ENCODE measurements at places on chromosomes 2 and 18.

GRCh38 chr2:131034122-131035051, 58.9 kb downstream of the FAM168B start:
- no peak for DNase-seq

DNA sequence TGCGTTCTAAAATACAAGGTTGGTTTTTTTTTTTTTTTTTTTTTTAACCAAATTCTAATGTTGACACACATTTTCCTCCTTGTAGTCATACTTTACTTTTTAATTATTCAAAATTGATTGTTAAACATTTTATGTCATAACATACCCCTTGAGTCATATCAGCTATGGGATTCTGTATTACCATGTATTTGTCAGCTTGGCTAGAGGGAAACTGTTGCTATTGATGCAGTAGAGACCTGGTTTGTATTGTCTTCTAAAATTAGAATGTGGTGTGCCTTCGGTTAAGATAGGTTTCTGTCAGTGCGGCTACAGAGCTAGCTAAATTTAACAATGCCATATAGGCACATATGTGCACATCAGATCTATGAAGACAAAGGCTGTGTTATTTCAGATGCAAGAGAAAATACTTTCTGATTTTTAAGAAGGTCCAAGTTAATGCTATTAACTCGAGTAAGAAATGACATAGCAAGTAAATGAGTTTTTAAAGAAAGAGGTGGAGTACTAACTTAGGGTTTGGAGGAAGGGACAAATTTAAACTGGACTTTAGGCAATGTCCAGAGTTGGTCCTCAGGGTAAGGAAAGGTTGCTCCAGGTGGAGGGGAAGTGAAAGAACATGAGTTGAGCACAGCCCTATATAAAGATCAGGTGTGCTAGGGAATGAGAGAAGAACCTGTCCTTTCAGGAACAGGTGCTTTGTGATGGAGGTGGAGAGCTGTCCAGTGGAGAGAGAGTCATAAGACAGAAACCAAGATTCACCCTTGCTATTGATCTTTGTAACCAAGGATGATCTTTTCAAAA, 152.3 kb downstream of the PRPF40A start:
- no peak for DNase-seq

- DNase-seq, result no peak
These were observed 535.2 kb downstream of the METTL4 start for GRCh38 chr18:2036086-2036485.

DNA sequence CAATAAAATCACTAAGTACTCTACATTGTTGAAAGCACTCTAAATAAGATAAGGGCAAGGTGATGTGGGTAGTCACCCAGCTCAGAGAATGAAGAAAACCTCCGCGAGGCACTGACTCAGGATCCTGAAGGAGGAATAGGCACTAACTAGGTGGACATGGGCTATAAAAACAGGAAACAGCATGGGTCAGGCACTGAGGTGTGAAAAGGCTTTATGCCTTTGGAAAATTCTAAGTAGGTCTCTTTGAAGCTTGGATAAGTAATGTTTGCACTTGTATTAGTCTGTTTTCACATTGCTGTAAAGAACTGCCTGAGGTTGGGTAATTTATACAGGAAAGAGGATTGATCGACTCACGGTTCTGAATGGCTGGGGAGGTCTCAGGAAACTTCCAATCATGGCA, 161.6 kb downstream of the EPHA4 start:
- no peak for DNase-seq

DNA sequence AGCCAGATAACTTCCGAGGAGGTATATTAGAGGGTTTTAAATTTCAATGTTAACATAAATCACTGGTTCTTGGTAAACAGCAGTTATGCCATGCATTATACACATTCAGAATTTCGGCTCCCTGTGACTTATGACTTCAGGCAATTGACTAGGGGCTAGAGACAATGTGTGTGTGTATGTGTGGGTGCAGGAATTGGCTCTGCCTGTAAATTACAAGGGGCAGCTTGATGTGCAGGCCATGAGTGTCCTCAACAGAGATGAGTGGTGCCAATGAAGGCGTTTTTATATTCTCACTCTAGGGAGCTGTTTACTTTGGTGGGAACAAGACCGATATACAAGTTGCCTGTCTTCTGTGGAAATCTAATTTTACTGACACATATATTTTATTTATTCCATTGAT, 161.6 kb downstream of the CSRNP3 start:
- DNase-seq, result no peak

DNA sequence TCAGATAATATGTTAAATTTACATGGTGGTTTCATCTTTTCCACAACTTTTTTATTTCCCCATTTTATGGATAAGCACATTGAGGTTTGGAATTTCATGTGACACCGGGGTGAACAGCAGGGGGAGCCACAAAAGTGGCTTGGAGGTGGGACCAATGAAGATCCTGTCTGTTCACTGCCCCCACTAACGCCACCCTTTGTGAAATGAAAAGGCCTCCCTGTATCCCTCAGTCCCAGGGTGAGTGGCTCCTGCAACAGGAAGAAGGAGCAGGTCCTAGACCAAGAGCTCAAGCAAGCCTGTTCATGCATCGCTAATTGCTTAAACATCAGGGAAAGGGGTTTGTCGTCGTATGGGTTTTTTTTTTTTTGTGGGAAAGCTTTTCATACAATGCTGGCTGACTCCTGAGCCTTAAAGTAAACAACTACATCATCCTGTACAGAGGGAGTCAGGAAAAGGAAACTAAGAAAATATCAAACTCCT, 267.8 kb upstream of the EPAS1 start:
- DNase-seq, result no peak

DNA sequence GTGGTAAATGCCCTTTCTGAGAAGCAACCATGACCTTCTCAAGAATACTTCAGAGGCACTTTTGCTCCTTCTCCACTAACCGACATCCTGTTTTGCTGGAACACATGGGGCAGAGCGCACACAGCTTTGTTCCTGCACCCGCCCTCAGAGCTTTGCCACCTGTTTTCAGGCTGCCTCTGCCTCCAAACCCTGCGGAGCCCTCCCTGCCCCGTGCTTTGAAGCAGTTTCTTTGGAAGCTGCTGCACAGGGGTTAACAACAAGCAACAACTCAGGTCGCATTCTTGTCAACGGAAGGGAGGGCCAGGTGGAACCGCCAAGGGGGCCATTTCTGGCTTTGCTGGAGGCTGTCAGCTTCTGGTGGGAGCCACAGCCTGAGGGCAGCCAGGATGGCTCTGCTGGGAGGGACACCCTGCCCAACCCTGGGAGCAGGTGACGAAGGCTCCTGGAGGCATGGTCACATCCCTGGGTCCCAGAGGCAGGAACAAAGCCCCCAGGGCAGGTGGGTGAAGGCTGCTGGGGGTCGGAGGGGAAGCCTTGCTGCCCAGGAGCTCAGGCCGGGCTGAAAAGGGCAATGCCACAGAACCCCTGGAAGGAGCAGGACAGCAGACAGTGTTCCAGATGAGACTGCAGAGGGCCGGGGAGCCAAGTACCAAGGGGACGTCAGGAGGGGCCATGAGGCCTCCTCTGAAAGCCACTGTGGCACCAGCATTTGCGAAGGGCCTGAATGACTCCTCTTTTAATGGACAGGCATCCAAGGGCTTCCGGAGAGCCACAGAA, 46.8 kb downstream of the MRPS5 start:
- DNase-seq, result no peak

GRCh38 chr2:457262-457661, 169.4 kb upstream of the ALKAL2 start:
- no peak for DNase-seq

GRCh38 chr2:105635564-105635963, 109.1 kb upstream of the NCK2 start:
- no peak for DNase-seq

DNA sequence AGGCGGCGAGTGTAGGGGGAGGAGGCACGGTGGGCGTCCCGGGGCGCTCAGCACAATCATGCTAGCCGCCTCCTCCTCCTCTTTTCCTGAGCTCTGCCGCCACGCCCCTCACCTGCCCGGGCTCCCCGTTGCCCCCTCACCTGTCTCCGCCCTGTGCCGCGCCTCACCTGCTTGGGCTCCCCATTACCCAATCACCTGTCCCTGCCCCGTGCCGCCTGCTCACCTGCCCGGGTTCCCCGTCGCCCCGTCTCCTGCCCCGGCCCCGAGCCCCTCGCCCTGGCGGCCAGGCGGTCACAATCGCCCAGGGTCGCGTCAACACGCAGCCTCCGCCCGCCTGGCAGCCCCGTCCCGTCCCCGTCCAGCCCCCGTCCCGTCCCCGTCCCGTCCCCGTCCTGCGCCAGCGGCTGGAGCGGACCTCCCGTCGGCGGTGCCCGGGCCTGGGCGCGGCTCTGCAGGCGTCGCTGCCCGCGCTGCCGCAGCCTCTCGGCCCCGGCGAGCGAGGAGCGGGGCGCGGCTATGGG, at the start of gene DCDC2C:
DCDC2C (plus strand) TSS at position 340 of the 521 bp plus-strand sequence; CDS start at position 517, 177 bp downstream.
- DNase-seq, result no peak

DNA sequence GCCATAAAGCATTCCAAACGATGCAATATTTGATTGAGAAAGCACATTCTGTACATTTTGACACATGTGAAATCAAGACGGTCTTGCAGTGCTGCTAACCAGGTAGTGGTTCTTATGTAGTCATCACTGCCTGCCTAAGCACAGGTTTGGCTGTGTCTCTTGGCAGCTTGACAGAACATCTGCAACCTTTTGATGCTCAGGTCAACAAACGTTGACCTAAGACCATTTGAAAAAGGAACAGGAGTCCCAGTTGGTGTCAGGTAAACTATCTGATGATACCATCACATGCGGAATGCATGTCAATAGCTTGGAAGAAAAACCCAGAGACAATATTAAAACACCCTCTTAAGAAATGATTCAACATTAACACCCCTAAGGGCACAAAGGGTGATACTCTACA, 80.7 kb downstream of the L3MBTL4 start:
- DNase-seq, result no peak

GRCh38 chr2:108441712-108442111, 7.3 kb upstream of the GCC2 start:
- no peak for DNase-seq

DNA sequence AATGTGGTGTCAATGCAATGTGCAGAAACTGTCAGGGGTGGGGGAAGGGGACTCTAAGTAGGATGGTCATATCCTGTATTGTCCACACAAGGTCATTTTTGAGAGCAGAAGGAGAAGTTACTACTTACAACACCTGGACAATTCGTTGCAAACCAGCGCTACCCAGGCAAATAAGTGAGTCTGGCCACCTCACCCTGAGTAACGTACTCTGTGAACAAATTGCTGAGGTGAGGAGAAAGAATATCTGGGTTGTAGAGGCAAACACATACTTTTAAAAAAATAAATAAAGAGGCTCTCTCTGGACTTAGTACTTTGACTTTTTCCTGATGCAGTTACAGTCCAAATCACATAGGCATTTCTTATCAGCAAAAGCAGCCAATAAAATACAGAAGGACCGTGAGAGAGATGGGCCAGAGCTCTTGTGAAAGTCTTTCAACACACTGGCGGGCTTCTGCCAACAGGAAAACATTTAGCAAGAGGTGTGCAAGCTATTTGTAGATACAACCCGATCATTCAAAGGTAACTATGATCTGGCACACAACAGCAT, 268.2 kb upstream of the ID2 start:
- DNase-seq, result no peak

- DNase-seq, result no peak
These were observed 22.8 kb upstream of the TTN start for GRCh38 chr2:178829981-178830380.

DNA sequence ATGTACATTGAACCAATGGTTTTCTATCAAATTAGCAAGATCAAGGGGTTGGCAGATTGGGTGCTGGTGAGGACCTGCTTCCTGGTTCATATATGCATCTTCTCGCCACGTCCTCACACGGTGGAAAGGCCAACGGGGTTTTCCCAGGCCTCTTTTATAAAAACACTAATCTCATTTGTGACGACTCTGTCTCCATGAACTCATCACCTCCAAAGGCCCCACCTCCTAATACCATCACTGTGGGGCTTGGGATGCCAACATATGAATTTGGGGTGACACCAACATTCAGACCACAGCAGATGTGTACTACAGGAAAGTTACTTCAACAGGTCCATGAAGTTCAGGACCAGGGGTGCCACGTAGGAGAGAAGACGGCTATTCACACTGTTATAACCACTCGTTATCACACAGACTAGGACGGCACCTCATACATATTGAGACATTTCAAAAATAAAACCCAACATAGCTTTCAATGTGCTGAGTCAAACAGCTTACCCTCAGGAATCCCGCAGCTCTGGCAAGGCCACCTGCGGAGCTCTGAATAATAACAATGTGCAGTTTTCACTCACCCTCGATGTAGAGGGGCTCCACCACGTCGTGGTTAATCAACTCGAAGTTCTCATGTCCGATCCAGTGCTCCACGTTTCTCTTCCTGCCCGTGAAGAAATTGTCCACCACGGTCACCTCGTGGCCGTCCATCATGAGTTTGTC, 49.3 kb downstream of the UXS1 start:
- no peak for DNase-seq

- no peak for DNase-seq
These were observed 142.6 kb upstream of the CYP1B1 start for GRCh38 chr2:38218591-38218991.

DNA sequence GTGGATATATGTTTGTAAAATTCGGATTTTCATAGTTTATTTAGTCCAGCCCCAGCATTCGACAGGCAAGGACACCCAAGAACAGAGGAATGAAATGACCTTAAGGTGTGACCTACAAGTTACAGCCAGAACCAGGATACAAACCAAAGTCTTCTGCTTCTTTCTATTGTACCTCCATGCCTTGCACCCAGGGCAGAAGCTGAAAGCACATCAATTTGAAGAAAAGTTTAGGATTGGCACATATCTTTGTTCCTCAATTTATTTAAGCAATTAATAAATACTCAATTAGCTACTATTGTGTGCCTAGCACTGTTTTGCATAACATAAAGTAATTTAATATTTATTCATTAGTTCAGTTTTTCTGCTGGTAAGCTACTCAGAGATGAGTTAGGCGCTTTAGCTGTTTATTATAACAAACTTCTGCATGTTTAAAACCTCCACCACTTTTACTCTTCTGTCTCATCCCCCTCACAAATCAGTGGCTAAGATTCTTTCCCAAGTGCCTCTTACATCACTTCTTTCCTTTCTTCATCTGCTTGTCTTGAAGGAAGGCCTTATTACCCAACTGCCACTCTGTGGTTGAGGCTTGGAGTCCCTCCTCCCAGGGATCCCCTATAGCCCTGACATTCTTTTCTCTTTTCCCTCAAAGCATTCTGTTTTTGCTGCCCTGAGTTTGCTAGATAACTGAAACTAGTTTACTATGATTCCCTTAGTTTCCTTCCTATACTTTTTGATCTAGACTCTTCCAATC, 37.1 kb upstream of the DARS1 start:
- no peak for DNase-seq

DNA sequence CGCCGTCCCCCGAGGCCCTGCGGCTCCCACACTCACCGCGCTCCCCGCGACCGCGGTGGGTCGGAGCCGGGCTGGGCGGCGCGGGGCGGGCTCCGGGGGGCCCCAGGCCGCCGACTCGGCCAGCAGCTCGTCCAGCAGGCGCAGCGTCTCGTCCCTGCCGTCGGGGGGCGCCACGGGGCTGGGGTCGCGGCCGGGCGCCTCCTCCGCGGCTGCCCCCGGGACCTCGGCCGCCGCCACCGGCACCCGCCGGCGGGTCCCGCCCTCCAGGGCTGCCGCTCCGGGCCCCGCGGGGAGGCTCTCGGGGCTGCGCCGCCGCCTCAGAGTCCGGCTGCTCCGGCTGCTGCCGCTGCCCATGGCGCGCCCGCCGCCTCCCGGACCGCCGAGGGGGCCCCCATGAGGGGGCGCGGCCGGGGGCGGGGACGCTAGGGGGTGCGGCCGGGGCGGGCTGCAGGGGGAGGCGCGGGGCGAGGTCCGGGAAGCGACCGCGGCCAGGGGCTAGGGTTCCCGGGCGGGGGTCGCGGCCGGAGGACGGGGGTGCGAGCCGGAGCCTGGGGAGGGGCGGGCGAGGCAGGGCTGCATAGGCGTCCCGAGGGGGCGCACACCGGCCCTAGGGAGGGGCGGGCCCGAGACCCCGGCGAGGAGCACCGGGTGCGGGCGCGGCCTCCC, at the start of gene CYS1:
CYS1 (minus strand) TSS at position 542 of the 666 bp plus-strand sequence; CDS start at position 354, 188 bp downstream.
- DNase-seq, result peak; percentile 88
